Mucosa of descending colon (tissue), 3 donors: ENCODE measurements at places on chromosomes 2 and 18. TPM values are rescaled to one million over a fixed set of nuclear protein-coding genes. Genes with fewer than 3 reads are reported as not detected.

The TFPI gene
- 16.3 TPM for total RNA-seq

The SNORC gene
- total RNA-seq = 13.3 TPM

The DOCK10 gene
- total RNA-seq = 13.3 TPM

The NGEF gene
- 20.1 TPM for total RNA-seq

The SLC8A1 gene
- total RNA-seq = 164 TPM

The OSBPL6 gene
- total RNA-seq = 1.3 TPM

The ADGRF3 gene
- total RNA-seq = 0.77 TPM

The TMEM163 gene
- 1.5 TPM for total RNA-seq

The DGKD gene
- 159 TPM for total RNA-seq
